ENCODE measurements at places on chromosomes 12 and 14.

GRCh38 chr12:639566-639965 lies 23.7 kb downstream of the NINJ2 start:
- DNase-seq: no peak

DNA sequence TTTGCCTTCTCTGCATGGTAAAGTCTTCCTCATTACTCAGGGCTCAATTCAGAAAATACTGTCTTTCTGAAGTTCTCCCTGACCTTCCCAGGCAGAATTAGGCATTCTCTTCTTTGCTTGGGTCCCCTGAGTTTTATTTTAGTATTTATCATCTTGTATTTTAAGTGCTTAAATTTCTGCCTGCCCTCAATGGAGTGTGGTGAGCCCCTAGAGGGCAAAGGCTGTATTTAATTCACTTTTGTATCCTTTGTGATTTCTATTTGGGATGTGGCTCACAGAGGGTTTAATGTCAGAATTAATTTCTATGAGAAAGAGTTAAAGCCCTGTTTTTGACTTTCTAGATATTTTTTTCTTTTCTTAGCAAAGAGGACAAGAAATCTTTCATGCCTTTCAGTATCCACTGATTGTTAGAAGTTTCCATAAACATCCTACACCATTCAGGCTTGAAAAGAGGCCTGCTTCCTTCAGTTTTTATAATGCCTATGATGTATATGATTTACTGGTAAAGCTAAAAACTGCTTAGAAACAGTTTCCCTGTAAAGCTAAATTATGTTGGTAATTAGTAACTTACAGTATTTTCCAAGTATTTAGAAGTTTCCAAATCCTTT lies 55.6 kb upstream of the PTPRB start:
- DNase-seq: no peak

DNA sequence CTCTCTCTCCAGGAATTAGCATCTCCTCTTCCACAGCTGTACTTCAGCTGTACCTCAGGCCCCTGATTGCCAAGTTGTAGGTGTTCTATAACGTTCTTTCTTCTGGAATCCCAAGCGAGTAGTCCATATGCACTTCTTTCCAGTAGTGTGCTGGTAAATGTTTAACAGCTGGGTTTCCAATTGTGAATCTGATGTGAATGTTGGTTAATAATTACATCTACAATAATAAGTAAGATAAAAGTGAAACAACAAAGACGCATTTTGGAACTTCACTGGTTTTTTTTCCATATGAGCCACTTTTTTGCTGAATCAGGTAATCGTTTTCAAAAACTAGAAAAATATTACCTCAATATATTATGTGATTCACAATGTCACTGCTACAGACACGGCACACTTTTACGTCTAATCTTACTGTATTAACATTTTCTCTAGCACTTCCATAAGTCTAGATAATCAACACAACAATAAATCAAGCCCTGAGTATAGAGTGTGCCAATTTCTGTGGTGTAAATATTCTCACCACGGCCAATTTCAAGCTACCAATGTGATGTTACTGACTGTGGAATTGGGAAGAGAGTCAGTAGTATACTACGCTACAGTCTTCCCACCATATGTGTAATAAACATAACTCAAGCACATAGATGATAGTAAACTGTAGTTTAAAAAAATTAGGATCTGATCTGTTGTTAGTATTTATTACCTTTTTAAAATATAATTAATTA lies 113.0 kb downstream of the ZFP36L1 start:
- DNase-seq: no peak

DNA sequence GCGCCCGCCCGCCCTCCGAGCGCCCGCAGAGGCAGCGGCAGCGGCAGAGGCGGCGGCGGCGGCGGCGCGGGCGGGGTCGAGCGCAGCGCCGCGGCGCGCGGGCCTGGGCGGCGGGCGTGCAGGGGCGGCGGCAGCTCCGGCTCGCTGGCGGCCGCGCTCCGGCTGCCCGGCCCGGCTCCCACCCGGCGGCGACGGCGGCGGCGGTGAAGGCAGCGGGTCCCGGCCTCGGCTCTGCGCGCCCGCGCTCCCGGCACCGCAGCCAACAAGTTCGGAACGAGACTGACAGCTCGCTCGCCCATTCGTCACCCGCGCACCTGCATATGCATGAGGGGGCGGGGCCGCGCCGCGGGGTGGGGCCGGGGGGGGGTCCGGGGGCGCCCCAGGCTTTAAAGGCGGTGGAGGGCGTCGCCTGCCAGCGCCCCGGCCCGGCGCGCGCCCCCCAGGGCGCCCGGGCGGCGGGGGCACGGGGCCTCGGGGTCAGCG lies at the start of gene JAG2:
JAG2 (minus strand) TSS at position 281 of the 483 bp plus-strand sequence. CDS start 356 bp downstream, outside the sequence.
- DNase-seq: no peak

GRCh38 chr14:104476437-104476836 lies 103.1 kb upstream of the C14orf180 start:
- no peak for DNase-seq

All from GM18507 (cell line).